T-cell (primary cell): ENCODE measurements at places on chromosomes 13 and 19. TPM values are rescaled to one million over a fixed set of nuclear protein-coding genes. Genes with fewer than 3 reads are reported as not detected.

DNA sequence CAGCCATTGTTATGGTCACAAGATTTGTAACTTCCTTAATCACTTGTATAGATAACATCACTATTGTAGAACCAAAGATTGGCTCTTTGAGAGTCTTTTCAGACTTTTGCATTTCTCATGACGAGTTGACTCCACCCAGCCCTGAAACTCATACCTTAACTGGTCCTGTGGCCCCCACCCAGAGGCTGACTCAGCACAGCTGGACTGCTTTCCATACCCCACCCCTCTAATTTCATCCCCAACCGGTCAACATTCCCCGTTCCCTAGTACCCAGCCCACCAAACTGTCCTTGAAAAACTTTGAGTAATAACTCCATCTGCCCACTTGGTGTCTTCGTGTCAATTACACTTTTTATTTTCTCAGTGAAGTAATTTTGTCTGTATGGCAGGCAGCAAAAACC, 32.1 kb upstream of the SLITRK1 start:
- H3K4me3 ChIP-seq, result no peak overlapping the region
- H3K36me3 ChIP-seq, result no peaks in the 10 kb centered on the region
- H3K27ac ChIP-seq, result no peak overlapping the region
- H3K27me3 ChIP-seq, result no peaks in the 10 kb centered on the region
- DNase-seq, result no peak

GRCh38 chr19:5966215-5966614, 11.7 kb downstream of the RANBP3 start:
- no peaks in the 10 kb centered on the region for H3K27me3 ChIP-seq
- no peak overlapping the region for H3K4me3 ChIP-seq
- peaks cover 5% of the 10 kb centered on the region for H3K36me3 ChIP-seq
- peaks cover 79% of the 10 kb centered on the region for H3K4me1 ChIP-seq
- no peak overlapping the region for H3K27ac ChIP-seq

- DNase-seq, result no peak
- no peaks in the 10 kb centered on the region for H3K4me1 ChIP-seq
- H3K36me3 ChIP-seq, result no peaks in the 10 kb centered on the region
- no peak overlapping the region for H3K4me3 ChIP-seq
These were observed 345.3 kb downstream of the TEX29 start for GRCh38 chr13:111665691-111666095.

DNA sequence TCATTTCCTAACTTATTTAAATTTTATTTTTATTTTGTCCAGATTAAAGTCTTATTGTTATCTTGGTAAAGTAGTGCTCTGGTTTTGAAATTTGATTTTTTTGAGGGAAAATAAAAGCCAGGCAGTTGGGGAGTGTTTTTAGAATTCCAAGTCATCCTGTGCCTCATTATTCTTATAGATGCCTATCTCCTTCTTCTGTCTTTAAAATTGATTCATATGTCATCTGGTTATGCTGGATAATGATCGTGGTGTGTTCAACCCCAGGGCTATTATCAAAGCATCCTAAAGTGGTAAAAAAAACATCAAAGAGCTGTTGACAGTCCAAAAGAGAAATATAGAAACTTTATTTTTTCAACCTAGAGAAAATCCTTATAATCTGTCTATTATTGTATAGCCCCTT, 6.0 kb upstream of the FNDC3A start:
- no peaks in the 10 kb centered on the region for H3K4me1 ChIP-seq
- no peaks in the 10 kb centered on the region for H3K27me3 ChIP-seq

GRCh38 chr19:42542791-42543190, 14.5 kb upstream of the CEACAM1 start:
- no peak overlapping the region for H3K27ac ChIP-seq
- DNase-seq, result no peak
- no peak overlapping the region for H3K4me3 ChIP-seq
- H3K4me1 ChIP-seq, result no peaks in the 10 kb centered on the region
- H3K27me3 ChIP-seq, result no peaks in the 10 kb centered on the region

- no peaks in the 10 kb centered on the region for H3K27me3 ChIP-seq
- no peak overlapping the region for H3K4me3 ChIP-seq
- no peaks in the 10 kb centered on the region for H3K4me1 ChIP-seq
- no peaks in the 10 kb centered on the region for H3K36me3 ChIP-seq
- no peak overlapping the region for H3K27ac ChIP-seq
These were observed 82.9 kb downstream of the SLITRK5 start for GRCh38 chr13:87754097-87754496.

GRCh38 chr13:48400850-48401291, 12.0 kb downstream of the LPAR6 start:
- peak overlapping the region; percentile 76 for H3K27ac ChIP-seq
- peaks cover 23% of the 10 kb centered on the region for H3K4me1 ChIP-seq
- DNase-seq, result no peak
- no peak overlapping the region for H3K4me3 ChIP-seq
- H3K27me3 ChIP-seq, result no peaks in the 10 kb centered on the region

DNA sequence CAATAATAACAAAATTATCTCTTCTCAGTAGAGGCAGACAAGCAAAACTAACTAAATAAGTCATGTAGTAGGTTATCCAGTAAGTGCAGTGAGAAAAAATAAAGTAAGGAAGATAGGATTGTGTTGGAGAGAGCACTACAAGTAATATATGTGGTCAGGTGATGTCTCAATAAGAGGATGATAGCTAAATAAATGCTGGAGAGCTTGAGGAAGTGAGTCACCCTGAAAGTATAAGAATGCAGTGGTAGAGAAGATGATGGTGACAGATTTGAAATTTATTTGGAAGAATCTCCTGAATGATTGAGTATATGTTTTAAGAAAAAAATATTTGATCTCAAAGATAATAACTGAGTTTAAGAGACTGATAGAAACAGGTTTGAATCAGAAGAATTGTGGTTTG, 152.2 kb upstream of the PRR20A start:
- no peaks in the 10 kb centered on the region for H3K27me3 ChIP-seq
- H3K36me3 ChIP-seq, result no peaks in the 10 kb centered on the region
- no peak for DNase-seq
- H3K4me1 ChIP-seq, result no peaks in the 10 kb centered on the region

NLRP4 gene
- total RNA-seq, result not detected

DNA sequence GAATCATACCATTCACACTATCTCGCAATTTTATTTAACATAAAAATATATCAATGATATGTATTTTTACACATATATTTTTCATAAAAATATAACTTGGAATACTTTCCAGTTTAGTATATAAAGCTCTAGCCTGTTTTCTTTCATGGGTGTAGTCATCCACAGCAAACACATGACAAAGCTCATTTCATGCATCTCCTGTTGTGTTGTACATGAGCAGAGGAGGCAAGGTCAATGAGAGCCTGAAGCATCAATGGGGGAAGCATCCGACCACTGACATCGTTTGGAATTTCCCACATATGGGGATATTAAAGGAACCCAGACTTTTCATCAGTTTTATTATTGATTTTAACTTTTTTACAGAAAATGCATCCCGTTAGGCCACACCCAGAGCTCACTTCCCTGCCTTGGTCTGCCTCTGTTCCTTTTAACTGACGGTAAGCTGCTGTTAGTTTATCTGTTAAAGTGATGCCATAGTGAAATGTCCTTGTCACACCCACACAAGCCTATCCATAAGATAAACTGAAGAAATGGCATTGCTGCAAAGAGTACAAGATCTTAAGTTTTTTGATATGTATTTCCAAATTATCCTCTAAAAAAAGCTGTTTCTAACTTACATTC, 44.0 kb downstream of the MIPEP start:
- H3K4me1 ChIP-seq, result peaks cover 12% of the 10 kb centered on the region
- no peak overlapping the region for H3K27ac ChIP-seq
- H3K36me3 ChIP-seq, result no peaks in the 10 kb centered on the region
- H3K4me3 ChIP-seq, result no peak overlapping the region
- no peaks in the 10 kb centered on the region for H3K27me3 ChIP-seq

- H3K4me3 ChIP-seq, result peak within 1 kb of the TSS; percentile 91
- H3K4me1 ChIP-seq, result peaks cover 26% of the 10 kb centered on the region
- H3K36me3 ChIP-seq, result peaks cover 18% of the 10 kb centered on the region
- no peaks in the 10 kb centered on the region for H3K27me3 ChIP-seq
These were observed at the start of gene ZNF737 for GRCh38 chr19:20565321-20566018. Gene ZNF737 (minus strand): TSS chr19:20565781. CDS start chr19:20565640, 141 bp downstream.

GRCh38 chr19:44904426-44904994, 1.1 kb upstream of the APOE start:
- no peak for DNase-seq
- H3K36me3 ChIP-seq, result peaks cover 11% of the 10 kb centered on the region
- peaks cover 47% of the 10 kb centered on the region for H3K27me3 ChIP-seq
- H3K4me1 ChIP-seq, result no peaks in the 10 kb centered on the region

DNA sequence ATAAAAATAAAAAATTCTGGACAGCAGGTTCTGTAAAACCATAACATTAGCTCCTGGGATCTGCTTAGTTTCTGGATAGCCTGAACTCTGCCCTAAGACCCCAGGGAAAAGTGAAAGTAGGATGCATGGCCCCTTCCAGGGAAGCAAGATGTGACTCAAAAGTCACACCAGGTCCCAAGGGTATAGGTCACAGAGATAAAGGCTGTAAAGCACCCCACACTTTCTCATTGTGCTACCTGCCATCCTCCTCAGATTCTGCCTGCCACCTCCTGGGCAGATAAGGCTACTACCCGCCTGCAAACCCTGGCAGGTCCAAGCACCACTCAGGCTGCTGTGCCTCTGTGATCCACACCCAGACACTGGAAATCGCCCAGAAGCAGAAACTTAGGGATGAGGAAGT, 20.6 kb downstream of the FFAR2 start:
- peaks cover 10% of the 10 kb centered on the region for H3K4me1 ChIP-seq
- H3K36me3 ChIP-seq, result no peaks in the 10 kb centered on the region
- no peaks in the 10 kb centered on the region for H3K27me3 ChIP-seq

THAP8 gene
- total RNA-seq, result 8.0 TPM

- no peak overlapping the region for H3K4me3 ChIP-seq
- no peak overlapping the region for H3K27ac ChIP-seq
- H3K36me3 ChIP-seq, result peaks cover 26% of the 10 kb centered on the region
- DNase-seq, result no peak
- no peaks in the 10 kb centered on the region for H3K27me3 ChIP-seq
- H3K4me1 ChIP-seq, result peaks cover 65% of the 10 kb centered on the region
These were observed 6.7 kb downstream of the DBP start for GRCh38 chr19:48630296-48631063.

DNA sequence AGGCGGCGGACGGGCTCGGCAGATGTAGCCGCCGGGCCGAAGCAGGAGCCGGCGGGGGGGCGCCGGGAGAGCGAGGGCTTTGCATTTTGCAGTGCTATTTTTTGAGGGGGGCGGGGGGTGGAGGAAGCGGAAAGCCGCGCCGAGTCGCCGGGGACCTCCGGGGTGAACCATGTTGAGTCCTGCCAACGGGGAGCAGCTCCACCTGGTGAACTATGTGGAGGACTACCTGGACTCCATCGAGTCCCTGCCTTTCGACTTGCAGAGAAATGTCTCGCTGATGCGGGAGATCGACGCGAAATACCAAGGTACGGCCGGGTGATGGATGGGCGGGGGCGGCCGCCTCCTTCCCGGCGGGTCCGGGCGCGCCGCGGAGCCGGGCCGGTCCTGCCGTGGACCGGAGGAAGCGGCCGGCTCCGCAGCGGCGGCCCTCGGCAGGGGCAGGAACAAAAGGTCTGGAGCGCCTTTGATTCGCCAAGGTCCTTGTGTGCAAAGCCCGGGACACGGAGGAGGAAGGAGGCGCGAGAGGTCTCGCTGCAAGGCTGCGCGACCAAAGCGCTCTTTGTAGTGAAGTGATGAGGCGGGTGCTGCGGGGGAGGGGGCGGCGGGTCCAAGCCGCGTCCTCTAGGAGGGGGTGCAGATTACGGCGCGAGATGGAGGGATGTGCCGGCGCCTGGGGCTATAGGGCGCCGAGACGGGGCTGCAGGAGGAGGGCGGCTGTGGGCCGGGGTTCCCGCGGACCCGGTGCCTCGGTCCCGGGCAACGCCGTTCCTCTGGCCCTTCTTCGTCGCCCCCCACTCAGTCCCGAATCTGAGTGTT, 689 bp downstream of the ING1 start:
- H3K4me3 ChIP-seq, result peak overlapping the region; percentile 100
- peaks cover 3% of the 10 kb centered on the region for H3K36me3 ChIP-seq
- DNase-seq, result peak; percentile 80

DIAPH3 gene
- total RNA-seq, result 0.14 TPM

C19orf25 gene
- 30.8 TPM for total RNA-seq

GRCh38 chr13:43918636-43919035, 38.9 kb downstream of the LACC1 start:
- no peaks in the 10 kb centered on the region for H3K27me3 ChIP-seq
- H3K36me3 ChIP-seq, result no peaks in the 10 kb centered on the region
- H3K27ac ChIP-seq, result no peak overlapping the region
- DNase-seq, result no peak
- H3K4me1 ChIP-seq, result no peaks in the 10 kb centered on the region

GRCh38 chr19:42108527-42109389, 23.5 kb downstream of the POU2F2 start:
- no peak overlapping the region for H3K27ac ChIP-seq
- peaks cover 21% of the 10 kb centered on the region for H3K36me3 ChIP-seq
- H3K4me1 ChIP-seq, result no peaks in the 10 kb centered on the region
- no peaks in the 10 kb centered on the region for H3K27me3 ChIP-seq

SCGB2B2 gene
- total RNA-seq, result 0.16 TPM

GRCh38 chr13:28138012-28138755, at the start of gene PAN3:
Gene PAN3 (plus strand): TSS chr13:28138545. CDS start chr13:28138658, 113 bp downstream.
- H3K4me1 ChIP-seq, result peaks cover 39% of the 10 kb centered on the region
- peak; percentile 90 for DNase-seq
- H3K36me3 ChIP-seq, result no peaks in the 10 kb centered on the region
- H3K27ac ChIP-seq, result peak within 1 kb of the TSS; percentile 92

DNA sequence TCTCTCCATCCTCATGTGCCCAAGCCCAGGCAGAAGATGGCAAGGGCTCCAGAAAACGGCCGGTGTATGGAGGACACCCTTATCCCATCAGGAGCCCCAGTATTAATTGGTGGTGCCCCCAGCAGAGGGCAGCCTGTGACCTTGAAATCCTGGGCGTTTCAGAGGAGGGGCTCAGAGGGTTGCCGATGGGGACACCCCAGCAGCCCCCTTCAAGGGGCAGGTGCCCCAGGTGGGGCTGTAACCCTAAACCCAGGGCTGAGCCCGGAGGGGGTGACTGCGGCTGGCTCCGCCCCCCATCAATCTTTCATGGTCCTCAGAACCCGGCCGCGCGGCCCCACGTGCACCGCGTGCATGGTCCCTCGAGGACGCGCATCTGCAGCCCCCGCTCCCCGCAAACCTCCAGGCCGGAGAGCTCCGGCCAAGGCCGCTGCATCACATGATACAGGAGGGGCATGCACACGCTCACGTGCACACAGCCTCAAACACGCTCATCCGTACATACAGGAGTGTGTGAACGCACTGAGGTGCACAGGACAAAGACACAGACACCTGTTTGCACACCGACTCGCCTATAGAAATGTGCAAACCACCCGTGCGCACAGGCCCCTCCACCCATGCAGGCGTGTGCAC, 949 bp downstream of the RAB3A start:
- peaks cover 12% of the 10 kb centered on the region for H3K4me1 ChIP-seq
- peak overlapping the region; percentile 89 for H3K4me3 ChIP-seq
- H3K36me3 ChIP-seq, result peaks cover 15% of the 10 kb centered on the region
- peaks cover 5% of the 10 kb centered on the region for H3K27me3 ChIP-seq

GRCh38 chr19:22617614-22618320, 16.4 kb upstream of the ZNF492 start:
- no peak for DNase-seq
- no peaks in the 10 kb centered on the region for H3K4me1 ChIP-seq
- H3K4me3 ChIP-seq, result no peak overlapping the region
- no peak overlapping the region for H3K27ac ChIP-seq
- H3K36me3 ChIP-seq, result no peaks in the 10 kb centered on the region
- H3K27me3 ChIP-seq, result peaks cover 16% of the 10 kb centered on the region

ZNF541 gene
- 1.1 TPM for total RNA-seq

TMC4 gene
- 2.6 TPM for total RNA-seq

GRCh38 chr13:109152941-109153340, 523.5 kb downstream of the MYO16 start:
- H3K36me3 ChIP-seq, result no peaks in the 10 kb centered on the region
- DNase-seq, result no peak
- H3K27ac ChIP-seq, result no peak overlapping the region
- no peak overlapping the region for H3K4me3 ChIP-seq

CYP4F11 gene
- not detected for total RNA-seq
